ENCODE measurements at places on chromosomes 11 and 22.

GRCh38 chr11:123616505-123617198 is 37.8 kb downstream of the SCN3B start:
- no peak for DNase-seq

GRCh38 chr22:31932863-31933262 is 11.5 kb upstream of the YWHAH start:
- DNase-seq: no peak

- no peak for DNase-seq
Observed at GRCh38 chr11:9132203-9132878, 40.9 kb upstream of the SCUBE2 start.

DNA sequence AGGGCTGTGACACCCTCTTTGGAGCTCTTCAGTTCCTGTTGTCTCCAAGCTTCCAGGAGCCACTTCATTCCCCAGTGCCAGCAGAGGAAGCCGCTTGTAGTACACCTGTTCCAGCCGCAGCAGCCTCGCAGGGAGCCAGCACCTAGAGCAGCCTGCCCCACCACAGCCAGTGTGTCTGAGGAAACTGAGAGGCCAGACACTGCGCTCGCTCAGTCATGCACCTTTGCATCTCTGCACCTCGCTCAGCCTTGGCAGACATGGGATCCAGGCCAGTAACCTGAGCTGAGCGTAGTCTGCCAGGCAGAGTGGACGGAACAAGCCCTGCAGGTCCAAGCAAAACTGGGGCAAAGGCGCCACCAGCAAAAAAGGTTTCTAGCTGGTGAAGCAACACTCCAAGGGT is 1072.1 kb downstream of the JRKL start:
- no peak for DNase-seq

GRCh38 chr11:95625164-95625900 is 164.2 kb downstream of the FAM76B start:
- no peak for DNase-seq
